Astrocyte of the hippocampus (primary cell): ENCODE measurements at places on chromosomes 3 and 15.

GRCh38 chr15:85676342-85677098, 118.2 kb downstream of the KLHL25 start:
- no peak for DNase-seq

DNA sequence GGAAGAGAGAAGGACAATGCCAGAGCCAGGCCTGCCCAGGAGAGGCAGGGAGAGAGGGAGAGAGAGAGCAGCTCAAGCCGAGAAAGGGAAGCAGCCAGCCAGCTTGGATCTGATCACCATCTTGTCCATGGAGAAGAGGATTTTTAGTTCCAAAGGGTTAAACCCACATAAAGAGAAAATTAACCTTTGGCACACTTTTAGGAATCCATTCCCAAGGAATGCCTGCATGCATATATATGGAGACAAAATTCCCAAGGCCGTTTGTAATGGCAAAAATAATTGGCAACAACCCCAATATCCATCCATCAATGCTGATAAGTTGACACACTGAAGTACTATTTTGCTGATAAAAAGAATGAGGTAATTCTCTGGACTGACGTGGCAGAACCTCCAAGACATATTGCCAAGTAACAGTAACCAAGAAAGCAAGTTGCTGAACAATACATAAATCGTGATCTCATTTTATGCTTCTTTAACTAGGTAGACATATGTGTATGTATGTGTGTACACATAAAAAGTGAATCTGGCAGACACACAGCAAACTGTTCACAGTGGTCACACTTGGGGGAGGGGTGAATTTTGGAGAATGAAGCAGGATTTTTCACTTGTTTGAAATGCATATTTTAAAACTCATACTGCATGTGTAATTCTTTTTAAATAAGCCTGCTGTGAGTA, 7.5 kb upstream of the STRA6 start:
- DNase-seq, result peak; percentile 92

DNA sequence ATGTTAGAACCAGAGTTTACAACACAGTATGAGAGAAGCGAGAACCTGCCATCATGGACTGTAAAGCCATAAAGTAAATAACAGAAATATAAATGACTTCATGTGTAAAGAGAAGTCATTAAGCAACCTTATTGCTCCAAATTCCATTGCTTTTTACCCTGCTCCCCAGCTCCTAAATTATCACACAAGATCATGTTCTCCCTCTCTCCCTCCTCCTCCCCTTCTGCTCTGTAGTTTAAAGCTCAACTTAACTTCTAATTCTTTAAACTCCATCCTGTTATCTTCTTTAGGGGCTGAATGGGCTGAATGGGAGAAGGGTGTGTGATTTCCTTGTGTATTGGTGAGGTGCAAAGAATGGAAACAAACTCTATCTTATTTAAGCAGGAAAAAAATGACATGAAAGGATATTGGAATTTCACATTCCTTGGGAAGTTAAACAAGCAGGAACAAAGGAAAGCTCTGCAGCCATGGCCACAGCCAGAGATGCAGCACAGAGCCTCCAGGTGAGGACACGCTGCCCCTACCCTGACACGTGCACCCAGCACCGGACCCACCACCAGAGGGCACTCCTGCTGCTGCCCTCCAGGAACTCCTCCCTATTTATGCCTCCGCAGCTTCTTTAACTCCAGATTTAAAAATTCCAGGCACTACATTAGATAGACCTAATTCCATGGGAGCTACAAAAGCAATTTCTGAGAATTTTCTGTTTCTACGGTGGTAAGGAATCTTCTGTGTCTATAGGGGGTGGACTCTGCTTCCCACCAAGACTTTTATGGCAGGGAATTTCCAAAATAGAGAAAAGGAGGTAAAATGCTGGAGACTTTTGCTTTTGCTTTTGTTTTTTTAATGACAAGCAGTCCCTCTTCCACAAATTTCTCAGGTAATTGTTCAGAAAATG, 76.9 kb upstream of the ABI3BP start:
- DNase-seq, result peak; percentile 26

GRCh38 chr3:46574243-46574646, 8.1 kb upstream of the LRRC2 start:
- peak; percentile 26 for DNase-seq

DNA sequence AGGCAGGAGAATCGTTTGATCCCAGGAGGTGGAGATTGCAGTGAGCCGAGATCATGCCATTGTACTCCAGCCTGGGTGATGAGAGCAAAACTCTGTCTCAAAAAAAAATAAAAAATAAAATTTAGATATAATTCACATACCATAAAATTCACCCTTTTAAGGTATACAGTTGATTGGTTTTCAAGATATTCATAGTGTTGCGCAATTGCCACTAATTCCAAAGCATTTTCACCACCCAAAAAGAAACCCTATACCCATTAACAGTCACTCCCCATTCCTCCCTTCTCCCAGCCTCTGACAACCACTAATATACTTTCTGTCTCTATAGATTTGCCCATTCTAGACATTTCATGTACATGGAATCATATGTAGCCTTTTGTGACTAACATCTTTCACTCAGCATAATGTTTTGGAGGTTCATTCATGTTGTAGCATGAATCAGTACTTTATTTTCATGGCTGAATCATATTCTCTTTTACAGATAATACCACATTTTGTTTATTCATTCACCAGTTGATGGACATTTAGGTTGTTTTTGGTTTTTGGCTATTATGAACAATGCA, 116.7 kb downstream of the RASA2 start:
- no peak for DNase-seq

DNA sequence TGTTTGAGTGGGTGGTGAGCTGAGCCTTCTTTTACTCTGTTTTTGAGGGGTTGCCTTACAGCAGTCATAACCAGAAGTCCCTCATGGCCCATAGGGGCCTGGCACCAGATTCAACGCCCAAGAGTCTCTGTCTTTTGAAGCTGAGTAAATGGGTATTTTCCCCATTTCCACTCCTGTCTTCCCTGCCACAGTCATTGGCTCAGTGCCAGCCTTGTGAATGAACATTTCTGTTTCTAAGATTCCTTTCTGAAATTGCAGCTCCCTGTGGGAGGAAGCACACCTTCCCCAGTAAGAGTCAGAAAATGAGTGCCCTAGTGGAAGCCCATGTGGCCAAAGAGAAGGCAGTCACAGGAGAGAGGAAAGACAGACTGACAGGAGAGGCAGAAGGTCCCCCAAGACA, 43.7 kb upstream of the POLR2M start:
- peak; percentile 16 for DNase-seq

- DNase-seq, result no peak
These were observed 143.4 kb upstream of the BCL6 start for GRCh38 chr3:187888701-187889100.

GRCh38 chr3:13648060-13649001, 99.4 kb downstream of the FBLN2 start:
- peak; percentile 92 for DNase-seq

- DNase-seq, result no peak
These were observed 370.4 kb downstream of the TUSC7 start for GRCh38 chr3:117079997-117080396.

- no peak for DNase-seq
These were observed 14.4 kb downstream of the TM4SF1 start for GRCh38 chr3:149363053-149363452.

DNA sequence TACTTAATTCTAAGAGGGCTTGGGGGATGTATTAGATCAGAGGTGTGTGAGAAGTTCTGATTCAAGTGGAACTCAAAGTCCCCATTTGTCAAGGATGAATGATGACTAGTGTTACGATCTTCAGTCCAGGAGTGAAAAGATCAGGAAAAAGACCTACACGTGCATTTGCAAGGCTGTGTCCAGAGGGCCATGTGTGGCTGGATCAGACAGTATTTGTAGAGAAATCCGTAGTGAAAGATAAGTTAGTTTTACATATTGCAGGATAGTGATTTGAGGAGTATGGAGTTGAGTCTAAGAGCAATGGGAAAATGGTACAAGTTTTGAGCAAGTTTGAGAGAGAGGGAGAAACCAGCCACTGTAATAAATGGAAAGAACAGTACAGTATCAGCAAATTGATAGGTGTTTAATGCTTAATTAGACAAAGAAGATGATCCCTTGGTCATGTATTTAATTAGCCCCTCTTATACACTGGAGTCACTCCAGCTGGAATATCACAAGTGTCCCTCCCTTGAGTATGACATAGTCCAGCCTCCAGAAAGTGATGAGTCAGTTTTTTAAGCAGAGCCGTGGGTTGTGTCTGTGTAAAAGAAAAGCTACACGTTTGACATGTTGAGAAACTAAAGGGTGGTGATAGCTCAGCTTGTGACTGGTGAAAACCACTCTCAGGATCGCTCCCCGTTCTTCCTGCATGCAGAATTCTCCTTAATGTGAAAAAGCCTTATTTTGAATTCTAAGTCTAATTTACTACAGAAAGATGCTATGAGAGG, 348.8 kb downstream of the ROBO1 start:
- DNase-seq, result peak; percentile 8

- DNase-seq, result peak; percentile 72
These were observed 309.0 kb downstream of the NTRK3 start for GRCh38 chr15:87947560-87947959.

DNA sequence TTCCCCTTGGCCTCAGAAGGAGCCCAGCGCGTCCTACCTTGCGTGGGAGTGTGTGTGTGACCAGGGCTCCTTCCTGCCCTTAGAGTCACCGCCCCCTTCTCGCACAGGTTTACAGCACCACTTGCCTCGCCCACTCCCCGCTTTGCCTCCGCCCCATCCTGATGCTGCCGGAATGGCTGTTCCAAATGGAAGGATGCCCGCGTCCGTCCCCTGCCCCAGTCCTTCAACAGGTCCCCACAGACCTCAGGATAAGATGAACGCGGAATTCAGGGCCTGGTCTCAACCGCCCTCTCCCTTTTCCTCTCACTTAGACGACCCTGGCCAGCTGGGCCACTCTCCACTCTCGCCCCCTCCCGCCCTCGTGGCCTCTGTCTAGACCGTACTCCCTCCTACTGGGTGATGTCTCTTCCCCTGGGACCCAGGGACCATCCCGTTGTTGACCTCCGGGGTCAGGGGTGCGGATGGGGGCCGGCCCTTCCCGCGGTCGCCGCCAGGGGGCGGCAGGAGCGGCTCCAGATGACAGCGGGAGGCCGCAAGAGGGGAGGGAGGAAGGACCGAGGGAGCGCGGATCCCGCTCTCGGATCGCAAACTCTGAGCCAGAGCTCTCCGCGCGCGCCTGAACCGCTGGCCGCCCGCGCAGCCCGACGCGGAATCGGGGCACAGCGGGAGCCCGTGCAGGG, at the start of gene THSD4:
Gene THSD4 (plus strand): TSS at position 585 of the 680 bp plus-strand sequence.
- DNase-seq, result peak; percentile 91

DNA sequence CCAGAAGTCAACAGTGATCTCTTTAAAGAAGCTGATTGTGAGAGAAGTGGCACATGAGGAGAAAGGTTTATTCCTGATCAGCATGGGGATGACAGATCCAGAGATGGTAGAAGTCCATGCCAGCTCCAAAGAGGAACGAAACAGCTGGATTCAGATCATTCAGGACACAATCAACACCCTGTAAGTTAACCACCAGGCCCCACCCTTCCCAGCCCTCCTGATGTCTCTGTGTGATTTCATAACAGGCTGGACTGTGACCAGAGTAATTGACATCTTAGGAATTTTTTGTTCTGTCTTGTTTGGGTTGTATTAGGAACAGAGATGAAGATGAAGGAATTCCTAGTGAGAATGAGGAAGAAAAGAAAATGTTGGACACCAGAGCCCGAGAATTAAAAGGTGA, 67.7 kb downstream of the KLHL25 start:
- no peak for DNase-seq

- DNase-seq, result peak; percentile 6
These were observed 34.4 kb downstream of the ZNF106 start for GRCh38 chr15:42456531-42456930.

DNA sequence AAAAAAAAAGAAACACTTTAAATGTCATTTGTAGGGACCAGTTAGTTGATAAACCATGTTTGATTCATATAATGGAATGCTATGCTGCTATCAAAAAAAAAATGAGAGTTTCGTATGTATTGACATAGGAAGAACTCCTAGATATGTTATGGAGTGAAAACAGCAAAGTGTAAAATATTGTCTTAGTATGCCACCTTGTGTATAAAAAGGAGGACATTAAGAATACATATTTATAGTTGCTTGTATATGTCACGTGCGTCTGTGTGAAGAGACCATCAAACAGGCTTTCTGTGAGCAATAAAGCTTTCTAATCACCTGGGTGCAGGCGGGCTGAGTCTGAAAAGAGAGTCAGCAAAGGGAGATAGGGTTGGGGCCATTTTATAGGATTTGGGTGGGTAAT, 39.5 kb downstream of the KBTBD8 start:
- no peak for DNase-seq

DNA sequence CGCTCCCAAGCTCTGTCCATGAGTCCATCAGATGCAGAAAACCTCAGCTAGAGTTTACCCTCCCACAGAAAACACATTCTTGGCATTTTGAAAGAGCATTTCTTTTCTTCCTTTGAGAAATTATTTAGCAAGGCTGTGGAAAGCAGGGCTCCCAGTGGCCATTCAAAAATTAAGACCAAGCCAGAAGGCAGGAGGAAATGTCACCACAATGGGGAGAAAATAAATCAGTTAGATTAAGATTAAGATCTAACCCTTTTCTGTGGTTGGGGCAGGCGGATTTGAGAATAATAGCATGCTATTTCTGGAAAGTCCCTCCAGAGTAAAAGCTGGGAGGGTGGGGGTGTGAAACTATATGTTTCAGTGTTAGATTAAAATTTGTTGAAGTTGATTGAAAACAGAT, 20.2 kb downstream of the LRIG1 start:
- DNase-seq, result peak; percentile 73

- no peak for DNase-seq
These were observed 12.5 kb downstream of the CSK start for GRCh38 chr15:74794248-74794969.

DNA sequence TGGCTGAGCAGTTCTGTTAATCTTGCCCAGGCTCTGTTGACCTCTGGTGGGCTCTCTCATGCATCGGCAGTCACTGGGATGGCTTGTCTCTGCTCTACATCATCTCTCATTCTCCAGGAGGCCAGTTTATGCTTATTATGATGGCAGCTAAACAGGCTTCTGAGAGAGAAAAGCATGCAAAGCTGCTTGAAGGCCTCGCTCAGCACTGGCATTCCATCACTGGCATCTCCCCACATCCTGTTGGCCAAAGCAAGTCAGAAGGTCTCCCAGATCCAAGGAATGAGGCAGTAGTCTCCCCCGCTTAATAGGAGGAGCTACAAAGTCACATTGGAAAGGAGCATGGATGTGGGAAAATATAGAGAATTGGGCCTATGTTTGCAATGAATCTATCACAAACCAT, 212.6 kb downstream of the ZNF621 start:
- DNase-seq, result peak; percentile 22

DNA sequence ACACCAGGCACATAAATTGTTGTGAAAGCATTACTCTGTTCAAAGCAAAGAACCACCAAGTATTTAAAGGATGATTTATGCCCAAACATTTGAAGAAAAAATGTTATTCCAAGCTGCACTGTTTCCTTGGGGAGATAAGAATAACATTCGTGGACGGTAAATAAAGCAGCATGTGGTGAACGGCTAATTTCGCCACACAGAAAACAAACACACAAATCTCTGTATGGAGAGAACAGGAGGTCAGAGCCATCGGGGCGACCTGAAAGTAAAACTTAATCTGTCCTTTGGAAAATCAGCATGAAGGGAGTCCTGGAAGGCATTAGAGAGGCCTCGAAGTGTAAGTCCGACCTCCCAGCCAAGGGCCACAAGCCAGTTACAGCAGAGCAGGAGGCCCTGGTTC, 27.1 kb upstream of the GABRG3 start:
- DNase-seq, result no peak

- no peak for DNase-seq
These were observed 242.8 kb upstream of the TLE3 start for GRCh38 chr15:70340494-70340870.

- DNase-seq, result no peak
These were observed 19.8 kb downstream of the MORC1 start for GRCh38 chr3:109098079-109098644.
